ENCODE measurements at places on chromosomes 5 and 9.

DNA sequence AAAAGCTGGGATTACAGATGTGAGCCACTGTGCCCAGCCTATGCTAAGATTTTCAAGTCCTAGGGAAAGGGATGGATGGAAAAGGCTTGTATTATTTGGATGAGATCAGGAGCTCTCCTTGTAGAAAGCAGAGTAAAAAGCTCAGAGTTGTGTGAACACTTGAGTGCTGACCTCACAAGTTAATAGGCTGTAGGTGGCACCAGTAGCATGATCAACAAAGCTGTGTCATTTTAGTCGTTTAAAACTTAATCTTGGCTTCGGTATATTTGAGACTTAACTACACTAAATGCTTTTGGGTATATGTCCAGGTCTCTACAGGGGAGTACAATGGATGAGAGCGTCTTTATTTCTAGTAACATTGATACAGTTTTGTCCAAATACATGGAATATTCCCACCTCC lies 264.2 kb downstream of the TMEM38B start:
- no peak for DNase-seq

DNA sequence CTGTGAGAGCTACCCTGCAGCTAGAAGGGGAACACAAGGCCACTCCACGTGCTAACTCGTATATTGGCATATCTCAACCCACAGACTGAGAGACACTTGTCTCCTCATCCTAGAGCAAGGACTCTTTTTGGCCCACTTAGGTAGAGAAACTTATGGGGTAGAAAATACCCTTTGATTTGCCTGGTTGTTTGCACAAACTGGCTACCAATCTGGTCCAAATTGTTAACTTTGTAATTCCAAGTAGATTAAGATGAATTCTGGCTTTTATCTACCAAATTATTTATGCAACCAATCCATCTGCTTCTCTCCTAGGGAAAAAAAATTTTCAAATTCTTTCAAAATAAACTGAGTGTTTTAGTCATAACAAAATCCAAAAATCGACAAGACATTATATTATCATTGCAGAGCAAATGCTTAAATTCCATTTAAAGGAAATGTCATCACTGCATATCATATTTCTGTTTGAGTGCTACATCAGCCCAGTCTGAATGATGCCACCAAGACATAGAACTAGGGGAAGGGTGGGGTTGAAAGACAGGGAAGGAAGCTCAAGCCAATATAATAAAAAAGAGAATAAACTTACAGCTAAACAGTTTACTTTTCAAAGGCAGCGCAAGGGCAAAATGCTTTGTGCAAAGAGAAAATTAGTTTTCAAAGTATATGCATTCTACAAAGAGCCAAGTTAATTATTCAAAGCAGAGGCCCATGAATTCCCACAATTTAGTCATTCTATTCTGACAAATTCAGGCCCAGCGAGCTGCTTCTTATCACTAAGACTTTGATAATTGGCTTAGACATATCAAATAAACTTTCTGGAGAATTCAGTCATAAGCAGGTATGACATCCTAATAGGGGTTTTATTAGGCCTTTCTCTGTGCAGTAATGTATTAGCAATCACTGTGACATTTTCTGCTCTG lies 198.0 kb downstream of the CAAP1 start:
- DNase-seq = no peak

GRCh38 chr9:35482071-35482470 lies 7.8 kb upstream of the RUSC2 start:
- DNase-seq = no peak

- DNase-seq = no peak
Measured at GRCh38 chr9:96423322-96423984, 5.3 kb upstream of the ZNF367 start.

DNA sequence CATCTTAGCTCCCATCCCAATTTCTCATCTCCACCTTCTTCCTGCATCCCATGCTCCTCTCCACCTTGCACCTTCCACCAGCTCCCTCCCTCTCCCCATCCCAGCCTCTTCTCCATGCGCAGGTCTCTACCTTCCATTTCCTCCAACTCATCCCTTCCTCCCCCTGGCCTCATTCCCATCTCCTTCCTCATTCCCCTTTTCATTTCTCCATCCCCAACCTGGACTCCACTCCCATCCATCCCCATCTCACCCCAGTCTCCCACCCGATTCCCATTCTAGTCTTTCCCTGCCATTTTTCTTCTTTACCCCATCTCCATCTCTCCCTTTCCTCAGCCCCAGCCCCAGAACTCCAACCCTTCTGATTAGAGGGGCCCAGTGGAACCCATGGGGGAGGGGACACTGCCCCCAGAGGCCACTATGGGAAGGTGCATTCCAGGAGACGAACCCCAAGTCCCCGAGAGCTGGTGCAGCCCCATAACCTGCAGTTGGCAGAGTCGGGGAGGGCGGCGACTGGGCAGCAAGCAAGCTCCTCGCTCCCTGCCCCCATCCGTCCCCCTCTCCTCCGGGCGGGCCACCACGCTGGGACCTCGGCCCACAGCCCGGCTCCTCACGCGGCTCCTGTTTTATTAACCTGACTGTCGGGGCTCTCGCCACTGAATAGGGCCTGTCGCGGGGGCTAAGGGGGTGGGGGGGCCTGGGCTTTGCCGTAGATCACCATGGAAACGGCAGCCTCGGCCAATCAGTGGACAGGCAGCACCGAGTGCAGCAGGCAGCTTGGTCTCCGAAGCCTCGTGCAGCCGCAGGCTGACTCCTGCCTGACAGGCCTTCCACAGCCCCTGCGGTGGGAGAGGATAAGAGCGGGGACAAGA lies 66.7 kb downstream of the PCDH1 start:
- peak; percentile 7 for DNase-seq

DNA sequence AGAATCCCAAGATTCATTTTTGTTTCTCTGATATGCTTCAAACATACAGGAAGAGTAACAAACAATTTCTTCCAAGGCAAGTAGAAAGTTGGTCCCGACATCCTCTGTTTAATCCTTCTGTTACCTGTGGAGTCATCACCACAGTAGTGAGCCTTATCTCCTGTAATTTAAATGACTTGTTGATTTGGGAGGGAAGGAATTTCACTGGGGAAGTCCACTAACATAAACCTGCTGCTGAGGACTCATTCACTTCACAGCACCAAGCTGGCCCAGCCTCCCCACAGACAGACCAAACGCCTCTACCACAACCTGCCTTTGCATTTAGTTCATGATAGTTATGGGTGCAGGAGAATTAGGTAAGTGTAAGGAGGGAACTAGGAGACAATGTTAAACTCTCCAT lies 63.2 kb downstream of the PRKACG start:
- no peak for DNase-seq

GRCh38 chr9:137550231-137550621 lies at the start of gene PNPLA7:
PNPLA7 (minus strand) TSS chr9:137550402; CDS start chr9:137550197, 205 bp downstream.
- peak; percentile 9 for DNase-seq

DNA sequence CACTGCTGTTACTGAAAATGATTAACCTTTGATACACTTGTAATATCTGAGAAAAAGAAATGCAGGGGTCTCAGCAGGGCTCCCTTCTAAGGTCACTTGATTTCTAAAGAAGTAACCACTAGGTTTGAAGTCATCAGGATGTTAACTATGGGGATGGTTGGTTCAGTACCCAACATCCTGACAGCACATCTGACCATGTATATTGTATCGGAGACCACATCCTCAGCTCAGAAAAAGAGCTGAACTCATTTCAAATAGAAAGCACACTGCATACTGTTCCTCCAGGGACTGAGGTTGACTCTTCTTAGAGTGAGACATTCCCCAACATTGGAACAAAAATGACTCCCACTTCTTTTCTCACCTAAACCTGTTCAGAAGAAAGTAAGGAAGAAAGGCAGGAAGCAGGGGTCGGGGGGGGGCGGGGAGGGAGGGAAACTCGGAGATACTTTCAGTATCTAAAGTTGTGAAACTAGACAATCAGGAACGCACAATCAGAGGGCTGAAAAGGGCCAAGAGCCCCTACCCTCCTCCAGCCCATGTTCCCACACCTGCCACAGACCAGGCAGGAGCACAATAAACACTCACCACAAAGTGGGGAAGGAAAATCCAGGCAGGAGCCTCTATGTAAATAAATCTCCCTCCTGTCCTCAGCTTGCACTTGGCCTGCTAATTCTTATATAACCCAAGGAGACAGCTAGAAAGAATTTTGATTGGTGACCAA lies 730 bp upstream of the GZMA start:
- no peak for DNase-seq

DNA sequence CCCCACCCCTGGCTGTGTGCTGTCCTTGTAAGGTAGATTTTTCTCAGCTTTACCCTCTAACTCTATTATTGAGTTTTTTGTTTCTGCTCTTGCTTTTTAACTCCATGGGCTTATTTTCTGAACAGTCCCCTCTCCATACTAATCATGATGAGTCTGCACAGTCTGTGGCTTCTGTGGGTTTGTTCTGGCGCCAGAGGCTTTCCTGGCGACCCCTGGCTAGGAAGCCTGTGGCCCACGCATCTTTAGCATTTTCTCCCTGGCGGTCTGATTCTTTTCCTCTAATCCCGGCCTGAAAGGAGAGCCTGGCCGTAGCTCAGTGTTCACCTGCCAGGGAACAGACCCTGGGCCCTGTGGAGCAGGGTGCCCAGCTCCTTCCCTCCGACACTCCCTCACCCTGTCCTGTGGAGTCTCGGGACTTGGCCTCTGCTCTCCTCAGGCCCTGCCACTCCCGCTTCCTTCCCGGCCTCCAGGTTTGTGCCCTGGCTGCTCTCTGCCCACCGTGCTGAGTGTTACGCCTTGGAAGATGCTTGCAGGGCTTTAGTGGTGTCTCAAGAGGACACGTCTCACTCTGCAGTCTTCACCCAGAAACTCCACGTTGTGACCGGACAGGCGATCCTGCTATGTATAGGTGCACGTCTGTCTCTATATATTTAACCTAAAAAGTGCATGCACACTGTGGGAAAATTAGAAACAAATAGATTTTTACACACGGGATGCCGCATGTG lies 31.7 kb upstream of the LRRC14B start:
- no peak for DNase-seq

GRCh38 chr5:150485693-150486401 lies 22.1 kb upstream of the NDST1 start:
- peak; percentile 9 for DNase-seq

- DNase-seq = no peak
Measured at GRCh38 chr9:13552606-13553215, 273.2 kb upstream of the MPDZ start.

DNA sequence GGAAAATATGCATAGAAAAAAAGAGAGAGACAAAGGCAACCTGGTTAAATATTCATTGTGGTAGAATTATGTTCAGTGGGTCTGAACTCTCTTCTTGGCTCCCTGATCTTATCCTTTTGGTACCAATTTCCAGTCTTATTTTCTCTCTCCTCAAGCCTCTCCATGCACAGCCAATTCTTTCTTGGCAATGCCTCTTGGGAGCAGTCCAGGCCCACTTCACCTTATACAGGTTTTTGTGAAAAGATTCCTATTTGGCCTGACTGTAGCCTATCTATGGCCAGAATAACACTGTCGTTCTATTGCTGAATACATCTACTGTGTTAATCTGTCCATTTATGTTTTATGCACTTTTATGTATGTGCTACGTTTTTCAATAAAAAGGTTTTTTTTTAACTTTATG lies 2.7 kb downstream of the ELOVL7 start:
- DNase-seq = no peak

- DNase-seq = peak; percentile 9
Measured at GRCh38 chr9:130444565-130445221, at the start of gene ASS1. ASS1 (plus strand) TSS chr9:130444961; CDS start chr9:130452229, 7,268 bp downstream.

DNA sequence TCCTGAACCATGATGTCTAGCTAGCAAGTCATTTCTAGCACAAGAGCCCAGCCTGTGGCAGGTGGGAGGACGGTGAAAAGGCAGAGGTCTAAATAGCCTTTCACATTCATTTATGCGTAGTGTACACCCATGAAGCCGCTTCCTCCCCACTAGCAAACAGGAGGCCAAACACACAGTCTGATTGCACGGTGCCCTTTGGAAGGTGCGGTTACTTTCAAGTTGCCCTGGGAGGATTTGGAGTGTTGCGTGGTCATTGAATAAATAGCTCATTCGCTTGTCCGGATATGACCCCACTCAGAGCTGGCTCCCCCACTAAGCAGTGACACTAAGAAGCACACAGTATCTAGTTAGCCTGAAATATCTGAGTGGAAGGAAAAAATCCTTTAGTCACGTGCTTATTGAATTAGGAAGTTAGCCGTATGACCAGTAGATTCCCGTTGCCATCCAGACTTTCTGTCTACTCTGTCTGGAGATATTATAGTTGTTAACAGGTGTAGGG lies 664 bp upstream of the ARSB start:
- DNase-seq = peak; percentile 34

DNA sequence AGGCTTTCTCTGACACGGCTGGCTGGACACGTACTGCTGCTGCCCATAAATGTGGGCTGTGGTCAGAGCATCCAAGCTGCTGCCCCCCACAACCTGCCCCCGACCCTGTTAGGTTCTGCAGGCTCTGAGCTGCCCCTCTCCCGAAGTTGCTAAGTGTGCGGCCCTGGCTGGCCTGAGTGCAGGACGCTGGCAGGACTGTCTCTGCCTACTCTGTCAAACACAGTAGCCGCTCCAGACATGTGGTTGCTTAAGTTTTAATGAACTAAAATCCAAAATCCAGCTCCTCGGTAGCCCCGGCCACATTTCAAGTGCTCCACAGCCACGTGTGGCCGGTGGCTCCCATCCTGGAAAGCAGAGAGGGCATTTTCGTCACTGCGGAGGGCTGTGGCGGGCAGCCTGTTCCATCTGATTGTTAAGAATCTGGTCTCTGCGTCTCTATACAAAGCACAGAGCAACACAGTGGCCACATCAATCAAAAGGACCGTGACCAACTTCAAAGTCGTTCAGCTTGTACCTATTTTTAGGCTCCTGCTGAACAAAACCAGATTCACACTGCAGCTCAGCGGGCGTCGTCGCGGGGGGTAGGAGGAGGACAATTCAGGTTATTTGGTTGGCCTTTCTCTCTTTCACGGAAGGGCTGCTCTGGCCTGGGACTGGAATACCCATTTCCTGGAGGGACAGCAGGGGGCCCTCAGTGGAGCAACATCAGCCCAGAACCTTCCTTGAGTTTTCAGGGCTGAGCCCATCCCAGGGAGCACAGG lies 68.9 kb downstream of the PTCH1 start:
- no peak for DNase-seq

GRCh38 chr5:39465097-39465496 lies 40.3 kb upstream of the DAB2 start:
- DNase-seq = no peak

- DNase-seq = no peak
Measured at GRCh38 chr9:130624154-130624553, 40.2 kb upstream of the PRDM12 start.

- DNase-seq = no peak
Measured at GRCh38 chr5:135153661-135154060, 119.6 kb upstream of the PITX1 start.

- DNase-seq = no peak
Measured at GRCh38 chr5:68960961-68961360, 132.9 kb upstream of the SLC30A5 start.

- no peak for DNase-seq
Measured at GRCh38 chr5:65262096-65262495, 219.6 kb downstream of the ADAMTS6 start.

GRCh38 chr9:1939926-1940368 lies 75.2 kb upstream of the SMARCA2 start:
- peak; percentile 6 for DNase-seq

- no peak for DNase-seq
Measured at GRCh38 chr9:101455656-101456240, 20.2 kb upstream of the ALDOB start.

DNA sequence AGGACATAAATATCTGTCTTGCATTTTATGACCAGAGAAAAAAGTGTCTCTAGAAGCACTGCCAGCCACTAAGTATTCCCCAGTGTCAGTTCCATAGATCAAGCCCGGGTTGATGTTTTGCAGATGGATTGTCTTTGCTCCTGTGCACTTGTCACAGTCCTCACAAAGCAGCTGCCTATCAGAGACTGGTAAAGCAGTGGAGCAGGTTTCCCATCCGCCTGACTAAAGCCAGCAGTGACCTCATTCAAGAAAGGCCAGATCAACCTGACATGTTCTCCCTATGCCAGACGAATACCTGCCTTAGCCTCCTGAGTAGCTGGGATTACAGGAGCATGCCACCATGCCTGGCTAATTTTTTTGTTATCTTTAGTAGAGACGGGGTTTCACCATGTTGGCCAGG lies 26.8 kb upstream of the GARNL3 start:
- DNase-seq = no peak
